Aorta (tissue), 5 donors: ENCODE measurements at places on chromosomes 1 and 21. TPM values are rescaled to one million over a fixed set of nuclear protein-coding genes. Genes with fewer than 3 reads are reported as not detected.
A peak's percentile ranks its signal among the peaks of the same experiment; 100 is the strongest.

DNA sequence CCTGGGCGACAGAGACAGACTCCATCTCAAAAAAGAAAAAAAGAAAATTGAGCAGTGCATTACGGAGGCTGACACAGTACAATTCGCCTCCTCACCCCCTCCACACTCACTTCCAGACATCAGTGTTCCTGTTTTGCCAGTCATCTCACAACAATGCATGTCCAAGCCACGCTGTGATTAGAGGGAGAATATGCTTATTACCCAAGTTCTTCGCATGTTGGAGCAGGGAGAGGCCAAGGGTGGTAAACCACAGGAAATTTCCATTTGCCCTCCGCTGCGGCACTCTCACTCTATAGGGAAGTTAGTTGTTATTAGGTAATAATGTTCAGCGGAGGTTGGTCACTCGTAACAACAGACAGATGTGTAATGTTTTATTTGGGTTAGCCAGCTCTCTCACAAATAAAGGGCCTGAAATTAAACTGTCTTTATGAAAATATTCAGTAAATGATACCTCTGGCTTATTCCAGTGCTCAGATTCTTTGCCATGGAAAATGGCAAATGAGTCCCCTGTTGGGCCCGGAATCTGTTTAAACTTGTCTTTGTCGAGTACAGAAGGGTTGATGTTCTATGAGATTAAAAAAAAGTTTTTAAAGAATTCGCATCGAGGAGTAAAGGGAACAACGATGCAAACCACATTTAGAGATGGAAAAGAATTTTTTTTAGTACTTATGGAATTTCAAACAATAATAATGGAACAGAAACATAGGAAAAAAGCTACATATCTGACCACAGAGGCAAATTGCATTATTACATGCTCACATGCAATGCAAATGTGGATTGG lies 33.1 kb downstream of the KCNJ15 start:
- no peaks in the 10 kb centered on the region for H3K4me1 ChIP-seq
- no peaks in the 10 kb centered on the region for H3K27me3 ChIP-seq
- H3K4me3 ChIP-seq: no peak overlapping the region
- no peak overlapping the region for H3K27ac ChIP-seq
- H3K36me3 ChIP-seq: no peaks in the 10 kb centered on the region

GRCh38 chr1:48681476-48682305 lies 95.0 kb downstream of the BEND5 start:
- no peak overlapping the region for H3K4me3 ChIP-seq
- H3K4me1 ChIP-seq: peaks cover 9% of the 10 kb centered on the region
- peak; percentile 62 for DNase-seq
- no peaks in the 10 kb centered on the region for H3K27me3 ChIP-seq
- no peaks in the 10 kb centered on the region for H3K36me3 ChIP-seq

DNA sequence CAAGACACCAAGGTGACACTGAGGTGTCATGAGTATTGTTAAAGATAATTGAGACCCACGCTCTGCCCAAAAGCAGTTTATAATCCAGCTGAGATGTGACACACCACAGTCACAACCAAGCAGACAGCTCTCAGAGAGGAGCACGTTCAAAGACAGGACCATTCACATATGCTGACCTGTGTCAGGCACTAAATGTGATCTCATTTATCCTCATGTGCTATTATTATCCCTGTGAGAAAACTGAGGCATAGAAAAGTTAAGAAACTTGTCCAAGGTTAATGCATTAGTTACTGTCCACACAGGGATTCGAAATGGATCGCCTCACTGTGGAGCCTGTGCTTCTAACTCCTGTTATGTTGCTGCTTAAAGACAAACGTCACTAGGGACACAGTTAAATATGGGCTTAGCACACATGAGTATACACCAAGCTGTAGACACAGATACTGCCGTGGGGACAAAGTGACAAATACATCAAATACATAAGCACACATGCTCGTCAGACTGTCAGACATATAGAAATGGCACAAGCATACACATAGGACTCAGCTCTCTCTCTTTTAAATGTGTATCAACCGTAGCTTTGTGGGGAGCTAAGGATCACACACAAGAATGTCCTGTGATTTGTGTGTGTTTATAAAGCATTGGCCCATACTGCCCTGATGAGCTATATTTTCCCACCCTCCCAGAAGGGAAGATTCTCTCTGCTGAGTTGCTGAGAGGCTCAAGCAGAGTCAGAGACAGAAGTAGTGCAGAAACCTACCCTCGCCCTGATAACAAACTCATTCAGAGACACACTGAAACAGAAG lies 3.5 kb upstream of the IGSF8 start:
- no peaks in the 10 kb centered on the region for H3K27me3 ChIP-seq
- H3K4me3 ChIP-seq: no peak overlapping the region
- no peaks in the 10 kb centered on the region for H3K4me1 ChIP-seq
- peak overlapping the region; percentile 8 for H3K27ac ChIP-seq

- no peak for DNase-seq
- no peaks in the 10 kb centered on the region for H3K4me1 ChIP-seq
- no peaks in the 10 kb centered on the region for H3K36me3 ChIP-seq
- H3K27me3 ChIP-seq: no peaks in the 10 kb centered on the region
These were observed 52.0 kb downstream of the RUNX3 start for GRCh38 chr1:24878045-24878444.

GRCh38 chr1:242811092-242811840 lies 286.8 kb upstream of the PLD5 start:
- no peak overlapping the region for H3K27ac ChIP-seq
- no peaks in the 10 kb centered on the region for H3K36me3 ChIP-seq
- H3K27me3 ChIP-seq: no peaks in the 10 kb centered on the region
- H3K4me1 ChIP-seq: no peaks in the 10 kb centered on the region
- no peak overlapping the region for H3K4me3 ChIP-seq

DNA sequence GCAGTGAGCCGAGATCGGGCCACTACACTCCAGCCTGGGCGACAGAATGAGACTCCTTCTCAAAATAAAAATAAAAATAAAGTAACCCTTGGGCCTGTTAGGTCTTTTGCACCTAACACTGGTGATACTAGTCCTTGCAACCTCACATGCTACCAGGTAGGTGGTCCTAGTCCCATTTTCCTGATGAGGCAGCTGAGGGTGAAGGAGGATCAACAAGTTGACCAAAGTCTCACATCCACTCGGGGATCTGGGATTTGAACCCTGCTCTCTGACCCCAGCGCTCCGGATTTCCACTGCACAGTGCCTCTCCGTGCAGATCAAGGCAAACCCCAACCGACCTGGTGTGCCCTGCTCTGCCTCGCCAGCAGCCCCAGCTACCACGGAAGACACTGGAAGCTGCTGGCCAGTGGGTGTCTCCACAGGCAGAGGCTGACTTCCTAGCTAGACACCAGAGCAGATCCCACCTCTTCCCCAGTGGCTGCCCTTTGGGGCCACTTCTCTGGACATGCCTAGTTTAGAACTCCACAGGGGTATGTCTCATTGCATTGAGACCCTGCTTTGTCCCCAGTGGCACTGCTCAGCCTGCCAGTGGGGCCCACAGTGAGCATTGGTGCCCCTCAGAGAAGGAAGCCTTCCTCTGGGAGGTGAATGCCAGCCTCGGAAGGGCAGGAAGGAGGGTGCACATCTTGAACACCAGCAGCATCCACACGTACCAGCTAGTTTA lies 27.6 kb downstream of the LDLRAP1 start:
- DNase-seq: no peak
- H3K27ac ChIP-seq: no peak overlapping the region
- no peaks in the 10 kb centered on the region for H3K36me3 ChIP-seq
- H3K4me1 ChIP-seq: peaks cover 1% of the 10 kb centered on the region

GRCh38 chr1:53080041-53080440 lies 18.0 kb downstream of the PODN start:
- no peaks in the 10 kb centered on the region for H3K4me1 ChIP-seq
- H3K36me3 ChIP-seq: no peaks in the 10 kb centered on the region
- H3K4me3 ChIP-seq: no peak overlapping the region
- no peak overlapping the region for H3K27ac ChIP-seq

DNA sequence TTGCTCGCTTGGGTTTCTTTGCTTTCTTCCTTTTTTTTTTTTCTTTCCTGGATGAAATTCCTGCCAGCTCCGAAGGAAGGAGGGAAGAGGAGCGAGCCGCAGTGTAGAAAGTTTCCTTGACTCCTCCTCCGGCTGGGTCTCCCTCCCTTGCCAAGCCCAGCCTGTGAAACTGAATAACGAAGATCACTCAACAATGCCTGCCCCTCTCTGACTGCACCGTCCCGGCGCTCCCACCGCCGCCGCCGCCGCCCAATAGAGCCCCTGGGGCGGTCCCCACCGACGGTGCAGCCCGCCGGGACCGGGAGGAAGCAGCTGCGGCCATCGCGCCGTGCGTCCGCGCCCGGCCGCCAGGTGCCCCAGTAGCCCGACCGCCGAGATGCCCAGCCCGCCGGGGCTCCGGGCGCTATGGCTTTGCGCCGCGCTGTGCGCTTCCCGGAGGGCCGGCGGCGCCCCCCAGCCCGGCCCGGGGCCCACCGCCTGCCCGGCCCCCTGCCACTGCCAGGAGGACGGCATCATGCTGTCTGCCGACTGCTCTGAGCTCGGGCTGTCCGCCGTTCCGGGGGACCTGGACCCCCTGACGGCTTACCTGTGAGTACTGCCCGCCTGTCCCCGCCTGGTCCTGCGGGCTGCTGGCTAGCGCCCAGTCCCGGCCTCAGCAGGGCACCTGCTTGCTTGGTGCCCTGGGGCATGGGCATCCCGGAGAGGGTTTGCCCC lies at the start of gene LGR6:
TSS of gene LGR6 (plus strand) at position 186 of the 714 bp plus-strand sequence. CDS start at position 377, 191 bp downstream.
- peak within 1 kb of the TSS; percentile 89 for H3K4me3 ChIP-seq
- H3K27ac ChIP-seq: peak within 1 kb of the TSS; percentile 61
- no peaks in the 10 kb centered on the region for H3K36me3 ChIP-seq
- no peaks in the 10 kb centered on the region for H3K27me3 ChIP-seq

GRCh38 chr1:86822459-86822858 lies 91.5 kb downstream of the SELENOF start:
- no peaks in the 10 kb centered on the region for H3K27me3 ChIP-seq
- H3K36me3 ChIP-seq: no peaks in the 10 kb centered on the region
- H3K27ac ChIP-seq: no peak overlapping the region

GRCh38 chr21:45294509-45295291 lies 7.0 kb upstream of the POFUT2 start:
- H3K4me3 ChIP-seq: no peak overlapping the region
- no peaks in the 10 kb centered on the region for H3K36me3 ChIP-seq
- no peaks in the 10 kb centered on the region for H3K27me3 ChIP-seq

- no peaks in the 10 kb centered on the region for H3K4me1 ChIP-seq
- H3K4me3 ChIP-seq: no peak overlapping the region
- no peak overlapping the region for H3K27ac ChIP-seq
These were observed 21.5 kb upstream of the MTARC2 start for GRCh38 chr1:220726634-220727033.

DNA sequence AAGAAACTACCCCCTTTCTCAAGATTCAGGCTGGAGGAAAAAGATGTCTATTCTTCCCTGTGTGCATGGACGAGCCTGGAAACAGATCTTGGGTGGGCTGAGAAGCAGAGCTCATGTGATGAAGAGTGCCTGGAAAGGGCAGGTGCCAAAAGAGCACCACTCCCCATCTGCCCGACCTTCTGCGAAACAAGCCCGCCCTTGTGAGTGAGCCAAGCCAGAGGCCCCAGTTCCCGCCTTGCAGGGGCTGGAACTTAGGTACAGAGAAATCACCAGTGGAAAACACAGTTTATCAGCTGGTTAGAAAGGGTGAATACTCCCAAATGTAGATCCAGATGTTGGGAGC lies 26.7 kb upstream of the A3GALT2 start:
- peak; percentile 73 for DNase-seq
- no peaks in the 10 kb centered on the region for H3K27me3 ChIP-seq
- no peaks in the 10 kb centered on the region for H3K36me3 ChIP-seq
- H3K27ac ChIP-seq: peak overlapping the region; percentile 94
- peak overlapping the region; percentile 100 for H3K4me3 ChIP-seq
- peaks cover 10% of the 10 kb centered on the region for H3K4me1 ChIP-seq

GRCh38 chr1:222792744-222793143 lies 22.1 kb upstream of the DISP1 start:
- no peak overlapping the region for H3K27ac ChIP-seq
- no peaks in the 10 kb centered on the region for H3K27me3 ChIP-seq
- no peak overlapping the region for H3K4me3 ChIP-seq
- DNase-seq: no peak
- no peaks in the 10 kb centered on the region for H3K36me3 ChIP-seq

- DNase-seq: no peak
- H3K4me1 ChIP-seq: peaks cover 4% of the 10 kb centered on the region
- H3K27ac ChIP-seq: no peak overlapping the region
- no peaks in the 10 kb centered on the region for H3K27me3 ChIP-seq
These were observed 42.2 kb upstream of the TARBP1 start for GRCh38 chr1:234520908-234521817.

- H3K36me3 ChIP-seq: peaks cover 34% of the 10 kb centered on the region
- no peak overlapping the region for H3K27ac ChIP-seq
- no peaks in the 10 kb centered on the region for H3K4me1 ChIP-seq
- H3K27me3 ChIP-seq: no peaks in the 10 kb centered on the region
These were observed 16.8 kb downstream of the ATP8B2 start for GRCh38 chr1:154342132-154342531.

DNA sequence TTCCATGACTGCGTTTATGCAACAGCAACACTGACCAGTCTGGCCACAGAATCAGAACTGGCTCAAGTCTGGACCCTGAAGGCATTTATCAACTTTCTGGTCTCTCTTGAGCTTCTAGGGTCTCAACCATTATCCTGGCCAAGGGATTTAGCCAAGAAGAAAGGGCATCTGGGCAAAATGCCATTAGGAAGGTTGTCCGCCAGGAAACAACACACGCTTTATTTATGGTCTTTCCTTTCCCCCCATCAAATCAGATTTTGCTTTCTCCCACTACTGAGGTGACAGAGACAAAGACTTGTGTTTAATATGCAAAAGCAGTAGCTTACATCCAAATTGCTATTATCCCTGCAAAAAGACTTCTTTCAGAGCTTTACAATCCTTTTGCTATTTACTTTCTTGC lies 81.6 kb upstream of the PPP2R5A start:
- no peak overlapping the region for H3K27ac ChIP-seq
- no peaks in the 10 kb centered on the region for H3K4me1 ChIP-seq
- H3K27me3 ChIP-seq: no peaks in the 10 kb centered on the region
- no peak for DNase-seq

DNA sequence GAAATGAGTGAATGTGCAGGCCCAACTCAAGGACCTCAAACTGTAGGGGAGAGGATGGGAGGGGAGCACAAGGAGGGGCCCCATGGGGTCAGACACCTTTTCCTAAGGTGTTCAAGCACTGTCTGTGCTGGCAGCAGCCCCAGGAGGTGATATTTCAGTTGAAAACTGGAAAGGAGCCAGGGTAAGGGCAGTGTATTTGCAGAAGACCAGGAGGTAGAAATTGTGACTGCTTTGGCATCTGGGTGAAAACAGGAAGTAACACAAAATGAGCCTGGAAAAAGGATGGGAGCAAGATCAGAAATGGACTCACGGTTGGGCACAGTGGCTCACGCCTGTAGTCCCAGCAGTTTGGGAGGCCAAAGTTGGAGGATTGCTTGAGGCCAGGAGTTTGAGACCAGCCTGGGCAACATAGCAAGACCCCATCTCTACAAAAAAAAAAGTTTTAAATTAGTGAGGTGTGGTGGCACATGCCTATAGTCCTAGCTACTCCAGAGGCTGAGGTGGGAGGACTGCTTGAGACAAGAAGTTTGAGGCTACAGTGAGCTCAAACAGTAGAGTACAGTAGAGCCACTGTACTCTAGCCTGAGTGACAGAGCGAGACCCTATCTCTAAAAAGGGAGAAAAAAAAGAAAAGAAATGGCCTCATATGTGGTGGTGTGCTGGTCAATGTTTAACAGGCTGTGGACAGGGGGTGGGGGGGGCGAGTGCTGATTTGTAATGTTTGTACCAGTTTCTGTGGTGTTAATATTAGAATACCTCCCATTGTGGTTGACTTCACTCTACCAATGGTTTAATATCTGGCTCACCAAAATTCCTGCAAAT lies 76.2 kb upstream of the ANGPTL1 start:
- H3K4me1 ChIP-seq: peaks cover 4% of the 10 kb centered on the region
- H3K27me3 ChIP-seq: no peaks in the 10 kb centered on the region
- DNase-seq: no peak
- no peak overlapping the region for H3K4me3 ChIP-seq

The PPIAL4G gene
- not detected for polyA plus RNA-seq

The TMEM61 gene
- polyA plus RNA-seq: 0.38 TPM

The HPDL gene
- polyA plus RNA-seq: not detected

The BARHL2 gene
- polyA plus RNA-seq: not detected

The ATAD3C gene
- 0.08 TPM for polyA plus RNA-seq

The CD101 gene
- polyA plus RNA-seq: 2.4 TPM
